ENCODE measurements at places on chromosomes 6 and 20.

GRCh38 chr6:22412994-22413393 lies 116.2 kb upstream of the PRL start:
- DNase-seq, result no peak

DNA sequence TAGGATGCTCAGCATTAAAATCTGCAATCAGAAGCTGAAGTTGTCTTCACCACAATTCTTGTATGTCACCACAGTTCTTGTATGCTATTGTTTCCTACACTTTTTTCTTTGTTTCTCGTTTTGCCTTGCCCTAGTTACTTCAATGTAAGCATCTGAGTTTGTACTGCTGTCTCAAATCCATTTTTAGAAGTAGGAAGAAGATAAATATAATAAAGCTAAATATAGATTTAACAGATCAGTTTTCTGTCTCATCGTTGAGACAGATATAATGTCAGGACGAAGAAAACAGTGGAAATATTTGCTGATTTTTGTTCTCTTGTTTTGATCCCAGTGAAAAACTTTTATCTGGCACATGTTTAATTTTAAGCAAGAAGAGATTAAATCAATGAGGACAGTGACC lies 318.0 kb downstream of the QKI start:
- DNase-seq, result no peak

DNA sequence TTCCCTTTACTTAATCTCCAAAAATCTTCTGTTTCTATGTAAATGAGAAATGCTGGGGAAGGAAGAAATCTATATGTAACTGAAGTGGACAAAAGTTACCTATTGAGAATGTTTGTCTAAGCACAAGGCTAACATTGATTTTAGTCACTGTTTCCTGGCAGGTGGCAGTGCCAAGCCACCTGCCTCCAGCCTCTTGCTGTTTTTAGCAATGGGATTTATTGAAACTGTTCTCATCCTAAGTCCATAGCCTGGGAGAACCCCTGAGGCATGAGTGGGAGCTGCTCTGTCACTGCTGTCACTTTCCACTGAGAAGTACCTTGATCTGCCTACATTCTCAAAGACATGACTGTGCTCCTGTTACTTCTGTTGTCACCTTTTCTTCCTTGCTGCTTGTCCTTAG lies 14.7 kb downstream of the ENPP3 start:
- DNase-seq, result no peak

- DNase-seq, result no peak
Measured at GRCh38 chr6:140321891-140322290, 947.4 kb upstream of the CITED2 start.

DNA sequence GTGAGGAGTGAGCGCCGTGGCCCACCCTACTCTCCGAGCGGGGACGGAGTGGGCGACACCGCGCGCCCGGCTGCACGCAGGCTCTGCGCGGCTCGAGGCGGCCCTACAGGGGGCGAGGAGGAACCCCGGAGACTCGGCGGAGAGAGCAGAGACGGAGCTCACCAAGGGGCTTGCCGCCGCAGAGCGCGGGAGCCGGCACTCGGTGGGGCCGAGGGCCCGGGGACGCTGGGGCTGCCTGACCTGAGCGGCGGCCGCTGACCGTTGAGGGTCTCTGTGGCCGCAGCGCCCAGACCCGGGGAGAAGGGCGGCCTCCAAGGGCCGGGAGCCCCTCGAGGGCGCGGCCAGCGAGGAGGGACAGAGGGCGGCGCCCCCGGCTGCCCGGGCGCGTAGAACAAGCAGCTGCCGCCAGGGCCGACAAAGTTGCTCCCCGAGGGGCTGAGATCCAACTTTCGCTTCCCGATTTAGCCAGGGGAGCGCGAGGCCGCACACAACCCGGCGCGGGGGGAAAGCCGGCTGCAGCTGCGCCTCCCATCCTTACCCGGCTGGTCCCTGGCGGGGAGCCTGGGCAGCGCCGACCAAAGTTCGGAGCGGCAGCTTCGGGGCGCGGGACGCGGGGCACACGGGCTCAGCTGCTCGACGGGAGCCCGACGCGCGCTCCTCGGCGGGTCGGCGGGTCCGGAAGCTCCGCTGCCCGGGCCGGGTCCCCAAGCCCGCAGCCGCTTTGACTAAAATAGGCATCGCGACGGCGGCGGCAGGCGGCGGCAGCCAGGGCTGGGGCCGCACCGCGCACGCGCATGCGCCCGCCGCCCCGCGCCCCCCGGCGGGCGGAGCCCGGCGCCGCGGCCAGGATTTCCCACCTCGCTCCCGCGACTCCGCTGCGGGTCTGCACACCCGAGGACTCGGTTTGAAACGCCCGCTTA lies 43.1 kb downstream of the POPDC3 start:
- no peak for DNase-seq

DNA sequence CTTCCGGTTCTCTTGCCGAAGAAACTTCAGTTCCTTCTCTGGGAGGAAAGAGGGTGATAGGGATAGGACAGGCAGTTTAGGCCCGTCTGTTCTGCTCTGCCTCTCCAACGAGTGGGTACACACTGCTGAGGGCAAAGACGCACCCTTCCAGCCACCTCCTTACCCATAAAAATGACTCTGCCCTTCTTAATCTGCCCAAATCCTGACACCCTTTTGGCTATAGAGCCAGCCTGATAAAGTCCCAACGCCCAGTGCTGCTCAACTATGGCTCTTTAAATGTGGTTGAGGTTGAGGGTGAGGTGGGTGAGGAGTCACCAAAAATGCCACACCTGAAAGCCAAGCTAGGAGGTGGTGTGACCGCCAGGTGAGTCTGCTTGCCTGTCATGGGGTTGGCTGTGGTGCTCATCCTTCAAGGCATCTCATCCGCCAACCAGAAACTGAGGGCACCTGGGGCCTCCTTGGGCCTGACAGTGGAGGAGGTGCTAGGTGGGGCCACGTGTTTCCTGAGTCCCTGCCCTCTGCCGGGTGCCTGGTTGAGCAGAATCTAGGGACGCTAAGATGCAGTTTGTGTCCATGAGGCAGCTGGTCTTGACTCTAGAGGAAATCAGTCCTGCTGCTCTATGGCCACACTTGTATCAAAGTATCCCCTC lies 16.3 kb downstream of the CCDC167 start:
- no peak for DNase-seq

DNA sequence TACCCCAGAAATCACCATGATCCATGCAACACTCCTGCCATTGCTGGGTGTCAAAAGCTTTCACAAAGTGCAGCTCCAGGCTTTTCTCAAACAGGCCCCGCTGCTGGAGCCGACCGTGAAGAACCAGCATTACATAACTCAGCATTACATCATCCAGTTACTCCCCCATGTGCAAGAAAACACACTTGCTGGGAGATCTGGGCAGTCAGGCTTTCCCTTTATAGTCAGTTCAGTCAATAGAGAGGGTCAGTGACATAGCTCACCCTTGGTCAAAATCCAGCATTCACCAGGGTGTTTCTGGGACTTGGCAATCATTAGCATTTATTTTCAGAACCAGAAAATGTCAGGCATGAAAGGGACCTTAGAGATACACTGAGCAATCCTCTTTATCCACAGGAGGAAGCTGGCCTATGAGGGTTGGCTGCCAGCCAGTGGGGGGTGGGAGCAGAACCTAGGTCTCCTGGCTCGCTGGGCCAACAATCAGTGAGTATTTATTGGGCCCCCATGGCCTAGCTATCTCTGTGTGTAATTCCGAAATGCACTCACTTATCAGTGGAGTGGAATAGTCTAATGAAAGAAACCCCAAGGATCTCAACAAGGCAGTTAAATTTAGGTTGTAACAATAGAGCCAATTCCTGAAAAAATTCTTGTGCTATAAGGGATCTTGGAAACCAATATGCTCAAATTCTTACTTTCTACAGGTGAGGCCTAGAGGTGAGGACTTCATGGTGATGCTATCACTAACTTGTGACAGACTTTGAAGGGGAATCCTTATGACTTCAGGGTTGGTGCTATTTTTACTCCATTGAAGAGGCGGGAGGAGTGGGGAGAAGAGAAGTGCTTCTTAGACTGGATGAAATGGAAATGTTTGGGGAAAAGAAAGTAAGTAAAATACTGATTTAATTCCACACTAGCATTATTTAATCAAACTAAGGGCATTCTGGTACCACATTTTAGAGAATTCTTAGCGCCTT lies 54.6 kb downstream of the LYRM4 start:
- no peak for DNase-seq

DNA sequence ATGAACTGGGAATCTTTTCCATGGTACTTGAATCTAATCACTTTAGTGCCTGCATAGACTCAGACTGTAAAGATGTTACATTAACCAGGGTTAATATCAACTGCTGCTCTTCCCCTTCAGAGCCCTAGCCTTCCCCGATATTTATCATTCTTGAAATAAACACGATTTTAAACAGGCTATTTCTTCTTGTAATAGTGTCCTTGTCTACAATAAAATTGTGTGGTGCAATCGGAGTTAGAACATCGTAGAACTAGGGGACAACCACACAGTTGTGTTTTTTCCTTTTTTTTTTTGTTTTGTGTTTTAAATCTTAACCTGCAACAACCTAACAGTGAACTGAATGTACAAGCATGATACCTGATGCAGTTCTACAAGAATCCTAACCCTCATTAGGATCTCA lies 4.5 kb downstream of the GJA1 start:
- no peak for DNase-seq

DNA sequence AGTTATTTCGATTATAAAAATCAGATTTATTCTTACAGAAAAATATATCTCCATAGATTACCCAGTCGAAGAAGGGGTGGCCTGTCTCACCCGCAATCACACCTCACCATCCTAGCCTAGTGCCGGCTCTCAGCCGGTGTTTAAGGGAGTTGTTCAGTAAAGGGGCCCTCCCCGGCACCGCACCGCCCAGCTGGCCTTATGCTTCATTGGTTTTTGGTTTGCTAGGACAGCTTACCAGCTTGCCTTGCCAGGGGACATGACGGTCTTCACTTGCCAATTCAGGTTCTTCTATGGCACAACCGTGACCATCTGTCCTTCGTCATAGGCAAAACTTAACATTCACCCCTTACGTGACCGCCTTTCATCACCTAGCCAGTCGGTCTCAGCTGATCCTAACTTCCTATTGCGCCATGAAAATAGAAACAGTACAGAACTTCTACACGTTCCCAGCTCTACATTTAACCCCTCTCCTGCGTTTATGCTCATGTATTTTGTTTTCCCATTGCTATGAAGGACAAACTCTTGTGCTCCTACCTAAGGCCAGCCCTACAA lies 44.7 kb upstream of the SLC22A16 start:
- DNase-seq, result no peak

DNA sequence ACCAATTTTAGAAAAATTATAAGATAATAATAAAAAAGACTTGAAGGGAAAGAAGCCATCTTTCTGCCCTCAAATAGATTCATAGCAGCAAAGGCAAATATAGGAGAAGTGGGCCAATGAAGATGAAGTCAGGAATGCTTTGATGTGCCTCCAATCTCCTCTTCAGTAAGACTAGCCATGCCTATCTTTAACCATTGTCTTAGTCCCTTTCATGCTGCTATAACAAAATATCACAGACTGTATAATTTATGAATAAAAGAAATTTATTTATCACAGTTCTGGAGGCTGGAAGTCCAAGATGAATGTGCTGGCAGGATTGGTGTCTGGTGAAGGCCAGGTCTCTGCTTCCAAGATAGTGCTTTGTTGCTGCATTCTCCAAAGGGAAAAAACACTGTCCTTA lies 18.8 kb upstream of the SLC17A3 start:
- no peak for DNase-seq

DNA sequence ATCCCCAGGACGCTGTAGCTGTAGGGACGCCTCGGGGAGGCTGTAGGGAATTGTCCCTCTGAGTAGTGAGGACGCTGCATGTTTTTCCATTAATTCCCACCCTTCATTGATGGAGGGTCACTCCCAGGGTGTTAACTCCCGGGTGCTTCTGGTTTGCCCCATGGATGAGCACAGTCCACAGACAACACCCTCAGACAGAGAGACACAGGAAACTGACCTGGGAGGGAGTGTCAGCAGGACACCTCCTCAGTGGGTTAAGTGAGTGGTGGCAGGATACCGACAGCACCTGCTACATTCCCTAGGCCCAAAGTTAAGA lies 53.5 kb downstream of the LINC00237 start:
- no peak for DNase-seq

DNA sequence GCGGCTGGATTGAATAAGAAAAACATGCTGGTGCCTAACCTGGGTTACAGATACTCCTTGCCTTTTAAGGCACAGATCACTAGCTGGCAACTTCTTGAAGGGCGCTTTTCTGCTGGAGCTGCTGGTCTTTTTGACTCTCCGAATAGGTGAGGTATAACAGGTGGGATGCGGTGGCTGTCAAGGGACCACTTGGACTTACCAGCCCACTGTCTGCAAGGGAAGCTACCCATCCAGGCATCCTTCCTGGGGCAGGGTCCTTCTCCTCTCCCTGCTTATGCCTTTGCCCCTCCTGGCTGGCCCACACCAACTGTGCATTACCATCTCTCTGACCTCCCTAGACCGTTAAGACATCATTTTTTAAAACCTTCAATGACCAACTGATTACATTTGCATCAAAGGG lies 57.4 kb downstream of the NPEPL1 start:
- no peak for DNase-seq

DNA sequence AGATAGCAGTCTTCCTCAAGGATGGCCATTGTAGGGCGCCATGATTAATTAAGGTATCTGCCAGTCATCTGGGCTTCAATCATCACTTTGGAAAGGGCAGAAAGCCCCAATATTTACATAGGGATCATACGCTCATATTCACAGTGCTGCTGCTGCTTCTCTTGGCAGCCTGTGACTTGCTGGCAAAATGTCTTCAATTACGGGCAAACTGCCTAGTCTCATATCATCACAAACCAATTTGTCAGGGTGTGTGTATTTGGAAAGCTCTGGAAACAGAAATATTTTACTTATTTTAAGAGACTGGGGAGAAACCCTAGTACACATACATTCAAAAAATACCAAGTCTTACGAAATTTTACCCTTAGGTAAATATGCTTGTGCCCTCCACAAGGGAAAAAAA lies 77.6 kb downstream of the SAMD5 start:
- no peak for DNase-seq

DNA sequence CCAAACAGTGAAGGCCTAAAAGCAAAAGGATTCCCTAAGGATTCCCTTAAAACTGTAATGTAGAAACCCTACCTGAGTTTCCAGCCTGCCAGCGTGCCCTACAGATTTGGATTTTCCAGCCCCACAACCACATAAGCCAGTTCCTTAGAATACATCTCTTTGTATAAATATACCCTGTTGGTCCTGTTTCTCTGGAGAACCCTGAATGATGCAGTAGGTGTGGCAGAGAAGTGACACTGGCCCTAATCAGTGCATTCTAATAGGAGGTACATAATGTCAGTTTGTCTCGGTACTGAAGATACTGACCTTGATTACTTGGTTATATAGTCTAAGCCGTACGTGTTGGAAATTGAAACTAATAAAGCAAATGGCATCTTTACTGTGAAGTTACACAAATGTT lies 707.8 kb upstream of the SLC35B3 start:
- DNase-seq, result no peak
